D341Med (cell line): ENCODE measurements at places on chromosomes 7 and 10.

GRCh38 chr7:26399736-26400135 lies 108.1 kb downstream of the SNX10 start:
- DNase-seq, result no peak

GRCh38 chr7:141654551-141654950 lies 47.4 kb downstream of the DENND11 start:
- DNase-seq, result peak; percentile 79

DNA sequence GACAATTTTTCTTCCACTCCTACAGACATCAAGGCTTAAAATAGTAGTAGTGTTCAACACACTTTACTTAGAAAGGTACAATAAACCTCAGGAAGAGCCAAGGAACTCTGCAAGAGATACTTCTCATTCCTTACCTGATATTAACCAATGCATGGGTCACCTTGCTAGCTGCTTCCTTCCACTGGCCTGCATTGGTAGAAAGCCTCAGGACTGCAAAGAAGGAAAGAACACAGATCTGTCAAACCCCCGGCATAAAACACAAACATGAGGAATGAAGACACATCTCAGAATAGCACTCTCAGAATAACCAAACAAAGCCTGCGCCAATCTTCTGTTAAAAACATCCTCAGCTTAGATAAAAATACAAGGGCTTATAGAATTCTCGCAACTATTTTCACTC lies 96.1 kb upstream of the KCNIP2 start:
- DNase-seq, result no peak

- no peak for DNase-seq
These were observed 277.6 kb upstream of the SORCS1 start for GRCh38 chr10:107442035-107442505.

DNA sequence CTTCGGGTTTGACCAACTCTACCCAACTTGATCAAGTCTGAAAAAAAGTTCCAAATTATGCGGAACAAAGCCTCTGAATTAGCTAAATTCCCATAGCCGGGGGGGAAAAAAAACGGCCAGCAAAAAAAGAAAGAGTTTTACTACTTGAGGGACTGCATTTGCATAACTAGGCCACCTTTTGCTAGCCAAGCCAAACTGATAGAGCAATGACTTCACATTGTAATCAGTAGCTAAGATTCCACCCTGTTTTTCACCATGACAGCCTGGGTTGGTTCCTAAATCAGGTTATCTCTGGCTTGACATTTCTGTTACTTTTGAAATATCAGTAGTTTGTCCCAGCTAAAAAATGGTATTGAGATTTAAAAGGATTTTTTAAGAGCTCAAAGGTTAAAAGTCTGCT lies 31.4 kb upstream of the CREB3L2 start:
- DNase-seq, result no peak

DNA sequence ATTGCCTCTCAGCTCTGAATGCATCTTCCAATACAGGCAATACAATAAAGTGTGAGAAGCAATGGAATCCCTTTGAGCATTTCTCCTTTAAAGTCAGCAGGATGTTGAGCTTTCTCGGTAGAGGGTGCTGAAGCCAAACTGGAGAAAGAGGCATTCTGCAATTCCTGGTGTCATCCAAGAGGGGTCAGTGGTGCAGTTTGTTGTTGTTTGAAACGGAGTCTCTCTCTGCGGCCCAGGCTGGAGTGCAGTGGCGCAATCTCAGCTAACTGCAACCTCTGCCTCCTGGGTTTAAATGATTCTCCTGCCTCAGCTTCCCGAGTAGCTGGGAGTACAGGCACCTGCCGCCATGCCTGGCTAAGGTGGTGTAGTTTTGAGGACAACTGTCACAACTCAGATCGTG lies 486.5 kb downstream of the CALN1 start:
- DNase-seq, result no peak

GRCh38 chr10:72308320-72308987 lies 34.7 kb downstream of the DDIT4 start:
- no peak for DNase-seq

GRCh38 chr7:128961030-128961659 lies 23.4 kb downstream of the IRF5 start:
- DNase-seq, result no peak
